Dermis lymphatic vessel endothelial cell (primary cell): ENCODE measurements at places on chromosomes 2 and 18. TPM values are rescaled to one million over a fixed set of nuclear protein-coding genes. Genes with fewer than 3 reads are reported as not detected.

The NCKAP5 gene
- total RNA-seq, result 0.09 and 0.11 TPM in 2 replicates

The SERPINB2 gene
- total RNA-seq, result not detected in 2 replicates

The DPP10 gene
- under 0.01 and 0.33 TPM in 2 replicates for total RNA-seq

The AQP12A gene
- total RNA-seq, result not detected in 2 replicates

The GRB14 gene
- 0.33 and 0.34 TPM in 2 replicates for total RNA-seq

The RAB6C gene
- under 0.01 TPM in 1 of 2 replicates, not detected in the other for total RNA-seq
